ENCODE measurements at places on chromosomes 5 and 9. TPM values are rescaled to one million over a fixed set of nuclear protein-coding genes. Genes with fewer than 3 reads are reported as not detected.

DNA sequence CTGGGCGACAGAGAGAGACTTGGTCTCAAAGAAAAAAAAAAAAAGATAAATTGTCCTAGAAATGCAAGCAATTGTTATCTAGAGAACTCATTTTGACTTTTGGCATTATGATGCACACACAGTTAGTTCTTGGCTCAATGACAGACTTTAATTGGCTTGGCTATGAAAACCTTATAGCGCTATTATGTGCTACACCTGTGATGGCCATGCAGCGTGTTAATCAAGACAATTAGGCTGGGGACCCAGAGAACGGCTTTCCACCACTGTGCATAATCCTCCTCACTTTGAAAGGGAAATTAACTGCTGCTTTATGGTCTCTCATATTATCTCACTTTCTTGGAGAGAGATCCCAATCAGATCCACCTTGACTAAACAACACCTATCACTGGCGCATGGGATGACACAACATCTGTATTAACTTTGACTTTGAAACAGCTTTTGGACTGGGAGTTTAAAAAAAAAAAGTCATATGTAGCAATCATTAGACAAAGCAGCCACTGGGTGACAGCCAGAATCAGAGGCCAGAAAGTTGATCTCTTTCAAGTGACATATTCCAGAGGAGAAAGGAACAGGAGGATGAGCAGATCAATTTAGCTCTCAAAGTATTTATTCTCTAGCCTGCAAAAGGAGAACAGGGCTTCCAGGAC, 132.5 kb downstream of the PPP2R2B start:
- DNase-seq, result no peak

GRCh38 chr5:56166671-56167385, 66.3 kb downstream of the ANKRD55 start:
- DNase-seq, result no peak

GRCh38 chr9:35864695-35865255, 5.4 kb downstream of the OR13J1 start:
- DNase-seq, result no peak

- DNase-seq, result peak; percentile 59
Measured at GRCh38 chr9:113454914-113455761, 8.4 kb upstream of the RGS3 start.

DNA sequence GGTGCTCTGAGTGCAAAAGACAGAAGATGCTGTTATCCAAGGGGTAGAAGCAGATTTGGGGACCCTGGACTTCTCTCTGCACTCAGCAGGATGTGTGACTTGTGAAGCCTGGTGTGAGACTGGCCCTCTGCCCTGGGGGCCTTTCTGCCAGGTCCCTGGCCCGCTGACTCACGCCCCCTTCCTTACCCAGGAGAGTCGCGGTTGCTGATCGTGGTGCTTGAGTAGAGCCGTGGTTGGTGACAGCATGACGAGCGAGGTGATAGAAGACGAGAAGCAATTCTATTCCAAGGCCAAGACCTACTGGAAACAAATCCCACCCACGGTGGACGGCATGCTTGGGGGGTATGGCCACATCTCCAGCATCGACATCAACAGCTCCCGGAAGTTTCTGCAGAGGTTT, 6.5 kb downstream of the NTMT1 start:
- DNase-seq, result no peak

Gene PCDH1
- polyA plus RNA-seq, result 0.91 TPM

DNA sequence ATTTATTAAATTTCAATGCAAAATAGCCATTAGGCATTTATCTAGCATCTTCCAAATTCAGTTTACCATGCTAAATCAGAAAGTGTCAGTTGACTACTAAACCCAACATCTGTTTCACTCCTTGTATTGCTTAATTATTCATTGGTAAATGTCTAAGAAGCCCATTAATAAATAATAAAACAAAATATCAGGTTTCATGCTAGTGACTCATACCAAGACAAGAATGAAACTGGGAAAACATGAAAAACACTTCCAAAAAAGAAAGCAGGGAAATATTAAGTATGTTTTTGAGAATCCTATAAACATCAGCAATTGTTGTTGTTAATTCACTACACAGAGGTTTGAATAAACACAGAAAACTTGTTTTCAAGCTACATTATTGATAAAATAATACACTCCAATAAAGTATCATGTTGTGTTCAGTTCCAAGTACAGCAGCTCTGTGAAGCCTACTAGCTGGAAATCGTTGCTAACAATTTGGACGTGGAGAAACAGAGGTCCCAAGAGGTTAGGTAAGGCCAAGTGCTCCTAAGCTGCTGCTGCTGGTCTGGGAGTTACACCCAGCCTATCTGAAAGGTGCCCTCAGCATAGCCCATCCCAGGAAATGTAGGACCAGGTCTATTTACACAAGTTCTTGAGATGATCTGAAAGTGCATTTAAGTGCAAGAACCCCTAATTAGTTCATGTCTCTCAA, 78.8 kb downstream of the GNAQ start:
- DNase-seq, result peak; percentile 27

Measured in BJ (cell line).